ENCODE measurements at places on chromosomes 6 and 20.

DNA sequence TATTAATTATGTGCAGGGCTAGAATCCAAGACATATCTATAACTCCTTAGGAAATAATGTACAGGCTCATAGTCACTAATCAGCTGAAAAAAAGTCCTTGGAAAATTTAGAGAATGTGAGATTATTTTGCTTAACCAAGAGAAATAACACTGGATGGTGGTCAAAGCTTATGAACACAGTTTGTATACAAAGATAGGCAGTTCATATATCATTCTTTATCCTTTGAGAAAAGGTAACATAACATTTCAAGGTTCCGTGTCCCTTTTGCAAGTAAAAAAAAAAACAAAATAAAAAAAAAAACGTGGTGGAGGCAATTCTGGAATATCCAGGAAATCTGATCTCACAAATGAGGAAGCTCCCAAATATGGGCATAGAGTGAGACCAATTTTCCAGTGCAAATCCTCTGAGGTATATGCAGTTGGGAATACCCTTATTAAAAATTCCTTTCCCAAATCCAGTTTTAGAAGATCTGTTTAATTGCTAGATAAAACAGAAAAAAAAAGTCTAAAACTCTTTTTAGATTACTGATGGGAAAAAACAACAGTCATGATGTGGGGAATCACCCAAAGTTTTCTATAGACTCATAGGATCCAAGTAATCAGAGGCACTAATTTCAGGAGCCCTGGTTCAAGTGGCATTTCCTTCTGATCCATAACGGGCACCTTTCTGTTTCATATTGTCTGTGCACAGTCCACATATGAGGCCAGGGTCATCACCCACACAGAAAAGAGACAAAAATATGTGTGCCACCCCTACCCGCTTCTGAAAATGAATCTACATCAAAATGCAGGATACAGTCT lies 17.7 kb upstream of the TNFAIP3 start:
- DNase-seq: peak; percentile 72

- DNase-seq: no peak
Observed at GRCh38 chr20:38143238-38143645, 21.8 kb downstream of the TGM2 start.

DNA sequence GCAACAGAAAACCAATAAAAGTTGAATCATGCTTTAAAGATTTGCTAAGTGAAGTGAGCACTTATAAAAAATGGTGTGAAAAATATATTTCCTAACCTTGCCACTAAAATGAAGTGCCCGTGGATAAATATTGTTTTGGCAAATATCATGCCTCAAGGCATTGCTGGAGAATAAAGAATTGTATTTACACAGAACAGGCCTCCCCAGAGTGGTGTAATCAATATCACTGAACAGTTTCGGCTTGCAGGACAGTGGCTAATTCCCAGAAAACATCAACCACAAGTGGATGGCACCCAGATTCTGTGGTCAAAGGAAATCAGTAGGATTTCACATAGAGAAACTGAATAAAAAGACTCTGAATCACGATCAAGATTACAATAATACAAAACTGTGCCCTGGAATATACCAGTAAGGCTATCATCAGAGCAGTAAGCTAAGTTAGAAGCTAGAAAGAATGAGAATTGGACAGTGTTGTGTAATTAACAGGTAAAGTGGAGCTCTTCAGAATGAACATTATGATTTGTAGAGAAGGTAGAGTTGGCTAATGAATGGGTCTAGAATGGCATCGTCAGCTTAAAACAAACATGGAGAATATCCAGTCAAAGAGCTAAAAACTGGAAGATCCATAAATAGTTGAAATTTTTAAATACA lies 1026.9 kb upstream of the ADGRB3 start:
- no peak for DNase-seq

DNA sequence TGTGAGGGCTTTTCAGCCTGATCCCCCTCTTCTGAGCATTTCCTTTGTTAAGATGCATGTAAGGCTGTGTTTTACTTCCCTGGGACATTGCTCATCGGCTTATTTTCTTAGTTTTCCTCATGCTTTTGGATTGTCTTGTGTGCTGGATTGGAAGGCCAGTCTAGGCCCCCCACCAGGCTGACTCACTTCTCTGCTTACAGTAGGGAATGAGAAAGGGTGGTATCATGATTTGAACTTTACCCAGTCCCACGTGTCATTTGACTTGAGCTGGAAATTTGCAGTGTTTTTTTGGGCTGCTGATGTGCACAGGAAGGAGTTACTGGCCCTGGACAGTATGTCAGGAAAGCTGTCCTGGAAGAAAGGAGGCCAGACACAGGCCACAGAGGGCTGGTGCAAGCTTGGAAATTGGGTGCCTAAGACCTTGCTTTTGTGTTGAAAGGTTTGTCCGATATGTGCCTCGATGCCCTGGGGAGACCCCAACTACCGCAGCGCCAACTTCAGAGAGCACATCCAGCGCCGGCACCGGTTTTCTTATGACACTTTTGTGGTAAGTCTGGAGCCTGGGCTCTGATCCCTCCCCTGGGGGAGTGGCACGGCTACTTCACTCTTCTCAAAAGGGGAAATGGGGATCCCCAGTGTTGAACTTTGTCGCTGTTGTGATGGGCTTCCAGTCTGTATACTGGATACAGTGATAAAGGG lies 12.8 kb downstream of the RNF114 start:
- DNase-seq: no peak

DNA sequence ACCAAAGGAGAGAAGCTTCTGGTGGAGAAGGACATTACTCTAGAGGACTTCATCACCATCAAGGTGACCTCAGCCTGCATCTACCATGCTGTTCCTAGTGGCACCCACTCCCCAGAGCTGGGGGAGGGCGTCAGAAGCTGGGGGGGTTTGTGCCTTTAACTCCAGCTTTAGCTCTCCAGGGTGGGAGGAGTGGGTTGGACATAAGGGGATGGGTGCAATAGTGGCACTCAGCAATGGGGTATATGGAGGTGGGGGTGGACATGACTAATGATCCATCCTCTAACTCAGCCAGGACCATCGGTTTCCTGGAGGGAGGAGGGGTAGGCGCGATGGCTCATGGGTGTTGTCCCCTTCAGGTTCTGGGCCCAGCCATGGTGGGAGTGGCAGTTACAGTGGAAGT lies 40.1 kb downstream of the SNRPB start:
- DNase-seq: no peak

- no peak for DNase-seq
Observed at GRCh38 chr20:32541323-32542258, 43.5 kb downstream of the NOL4L start.

- no peak for DNase-seq
Observed at GRCh38 chr6:15556711-15557110, 106.1 kb downstream of the DTNBP1 start.

- no peak for DNase-seq
Observed at GRCh38 chr20:51027035-51027795, 4.3 kb upstream of the KCNG1 start.

DNA sequence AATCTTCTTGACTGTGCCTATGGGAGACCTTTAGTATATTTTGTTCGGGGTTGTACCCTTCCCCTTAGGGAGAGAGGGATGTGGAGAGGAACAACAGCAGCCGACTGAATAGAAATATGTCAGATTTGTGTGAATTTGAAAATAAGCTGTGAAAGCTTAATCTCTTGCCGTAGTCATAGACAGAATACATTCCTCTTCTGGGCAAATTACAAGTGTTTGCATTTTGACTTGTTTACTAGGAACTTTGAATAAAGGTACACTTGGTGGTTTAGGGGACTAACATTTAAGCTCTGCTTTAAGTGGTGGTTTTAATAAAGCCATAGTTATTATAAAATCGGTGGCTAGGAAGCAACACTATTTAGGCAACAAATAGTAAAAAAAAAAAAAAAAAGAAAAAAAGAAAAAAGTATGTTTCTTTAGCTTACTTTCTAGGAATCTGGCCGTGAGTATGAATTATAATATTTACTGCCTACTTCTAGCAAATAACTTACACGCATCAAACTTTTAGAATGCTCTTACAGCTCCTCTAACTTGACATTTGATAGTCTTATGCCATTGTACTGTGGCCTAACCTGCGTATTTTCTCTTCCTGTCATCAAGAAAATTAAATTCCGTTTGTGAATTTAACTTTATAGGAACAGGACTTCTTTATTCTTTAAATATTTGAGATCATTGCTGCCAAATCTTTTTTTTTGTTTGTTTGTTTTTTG lies 65.1 kb downstream of the ZBTB2 start:
- no peak for DNase-seq

DNA sequence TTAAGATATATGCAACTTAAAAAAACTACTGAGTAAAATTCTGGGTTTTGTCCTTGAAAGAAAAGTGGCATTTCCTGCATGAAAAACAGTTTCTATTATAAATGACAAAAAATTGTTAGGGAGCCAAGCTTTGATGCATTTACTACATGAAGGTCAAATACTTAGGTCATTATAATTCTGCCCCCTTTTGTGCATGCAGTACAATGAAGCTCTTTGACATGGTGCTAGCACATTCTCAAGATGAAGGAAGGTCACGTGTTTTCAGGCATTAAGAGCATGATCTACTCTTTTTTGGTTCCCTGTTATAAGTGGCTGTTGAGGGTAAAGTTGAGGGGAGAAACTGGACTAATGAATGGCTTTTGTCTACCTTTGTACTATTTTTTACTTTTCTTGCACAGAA lies 72.7 kb downstream of the FOXO3 start:
- DNase-seq: no peak

- no peak for DNase-seq
Observed at GRCh38 chr6:96777113-96777512, 60.2 kb downstream of the GPR63 start.

GRCh38 chr6:141513830-141514229 lies 618.9 kb upstream of the GJE1 start:
- no peak for DNase-seq

DNA sequence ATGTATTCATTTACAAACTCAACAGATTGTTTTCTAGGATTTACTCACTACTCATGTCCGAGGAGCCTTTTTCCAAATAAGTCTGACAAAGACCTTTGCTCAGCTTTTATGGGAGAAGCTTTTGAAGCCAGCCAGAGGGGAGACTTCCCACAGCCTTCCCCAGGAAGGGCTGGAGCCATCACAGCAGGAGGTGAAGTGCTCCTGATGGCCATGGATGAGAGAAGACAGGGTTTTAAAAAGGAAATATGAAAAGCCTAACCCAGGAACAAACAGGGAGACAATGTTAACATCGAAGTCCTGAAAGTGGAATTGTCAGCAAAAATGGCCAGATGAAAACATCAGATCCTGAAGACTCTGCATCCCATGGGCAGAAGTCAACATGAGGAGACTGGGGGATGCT lies 11.6 kb upstream of the TAGAP start:
- no peak for DNase-seq

DNA sequence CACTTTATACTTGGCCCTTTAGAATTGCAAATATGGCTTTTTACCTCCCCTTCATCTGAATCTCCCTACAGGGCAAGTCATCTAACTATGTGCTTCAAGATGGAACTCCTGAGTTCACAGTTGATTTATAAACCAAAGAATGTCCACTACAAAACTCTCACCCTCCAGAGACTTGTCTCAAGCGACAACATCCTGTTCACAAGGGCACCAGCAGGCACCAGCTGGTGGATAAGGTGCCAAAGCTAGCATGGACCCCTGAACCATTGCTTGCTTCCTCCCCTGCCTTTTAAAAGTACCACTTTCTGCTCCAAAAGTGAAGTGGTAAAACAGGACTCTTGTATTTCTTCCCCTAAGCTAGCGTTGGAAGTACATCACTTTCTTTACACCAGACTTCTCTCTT lies 154.5 kb downstream of the LPA start:
- DNase-seq: no peak

DNA sequence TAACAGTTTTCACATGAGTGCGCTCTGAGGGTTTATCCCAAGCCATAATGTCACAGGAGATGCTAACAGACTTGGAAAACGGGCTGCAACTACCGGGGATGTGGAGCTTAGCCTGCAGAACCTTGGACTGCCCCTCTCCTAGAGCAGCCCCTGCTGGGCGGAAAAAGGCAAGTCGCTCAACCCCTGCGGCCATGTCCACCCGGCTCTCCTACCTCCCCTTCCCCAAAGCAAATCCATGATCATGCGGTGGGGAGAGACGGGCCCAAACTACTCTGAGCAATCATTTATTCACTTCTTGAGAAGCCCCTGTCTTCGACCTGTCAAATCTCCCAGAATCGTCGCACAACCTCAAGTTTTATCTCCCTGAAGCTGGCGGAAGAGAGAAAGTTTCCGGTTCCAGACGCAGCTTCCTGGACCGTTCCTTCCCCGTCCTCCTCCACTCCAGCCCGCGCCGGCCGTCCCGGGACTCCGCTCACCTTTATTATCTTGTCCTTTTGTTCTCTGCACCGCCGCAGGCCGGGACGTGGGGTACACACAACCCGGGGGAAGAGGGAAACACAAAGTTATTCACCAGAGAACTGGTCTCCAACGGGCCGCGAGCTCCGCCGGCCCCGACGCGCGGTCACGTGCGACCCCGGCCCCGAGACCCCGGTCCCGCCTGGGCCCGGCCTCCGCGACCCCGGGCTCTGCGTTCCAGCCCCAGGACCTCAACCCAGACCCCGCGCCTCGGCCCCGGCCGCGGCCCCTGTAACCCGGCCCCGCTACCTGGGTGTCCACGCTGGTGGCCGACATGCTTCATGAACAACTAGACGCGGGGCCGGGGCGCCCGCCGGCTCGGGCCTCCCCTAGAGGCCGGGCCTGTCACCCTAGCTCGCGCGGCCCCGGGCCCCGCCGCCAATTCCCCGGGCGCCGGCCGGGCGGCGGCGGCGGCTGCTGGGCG lies 560 bp downstream of the YTHDF1 start:
- peak; percentile 35 for DNase-seq

Measured in activated naive CD4-positive, alpha-beta T cell treated with anti-CD3 and anti-CD28 coated beads for 36 hours (primary cell).